Left cardiac atrium (tissue), 4 donors: ENCODE measurements at places on chromosomes 5 and 9. TPM values are rescaled to one million over a fixed set of nuclear protein-coding genes. Genes with fewer than 3 reads are reported as not detected.

DNA sequence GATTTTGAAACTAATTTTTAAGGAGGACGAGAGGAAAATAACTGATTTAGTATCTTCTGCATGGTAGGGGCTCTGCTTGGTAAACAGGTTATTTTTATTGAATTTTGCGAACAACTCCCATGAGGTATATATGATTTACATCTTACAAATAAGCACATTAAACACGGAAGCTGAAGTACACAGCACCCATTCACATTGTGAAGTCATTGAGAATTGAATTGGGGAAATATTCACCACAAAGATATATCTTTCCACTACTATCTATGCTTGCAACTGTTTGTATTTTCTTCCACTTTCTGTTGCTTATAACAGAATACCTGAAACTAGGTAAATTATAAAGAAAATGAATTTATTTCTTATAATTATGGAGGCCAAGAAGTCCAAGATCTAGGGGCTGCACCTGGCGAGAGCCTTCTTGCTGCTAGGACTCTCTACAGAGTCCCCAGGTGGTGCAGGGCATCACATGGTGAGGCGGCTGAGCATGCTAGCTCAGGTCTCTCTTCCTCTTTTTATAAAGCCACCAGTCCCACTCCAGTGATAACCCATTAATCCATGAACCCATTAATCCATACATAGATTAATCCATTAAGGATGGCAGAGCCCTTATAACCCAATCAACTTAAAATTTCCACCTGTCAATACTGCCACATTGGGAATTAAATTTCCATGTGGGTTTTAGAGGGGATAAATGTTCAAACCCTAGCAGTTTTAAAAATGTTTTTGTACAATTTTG is 79.0 kb upstream of the ZNF608 start:
- DNase-seq = no peak

GRCh38 chr5:120615967-120616645 is 152.0 kb downstream of the PRR16 start:
- no peak for DNase-seq

- DNase-seq = no peak
Observed at GRCh38 chr9:81717747-81718077, 28.4 kb upstream of the TLE1 start.

DNA sequence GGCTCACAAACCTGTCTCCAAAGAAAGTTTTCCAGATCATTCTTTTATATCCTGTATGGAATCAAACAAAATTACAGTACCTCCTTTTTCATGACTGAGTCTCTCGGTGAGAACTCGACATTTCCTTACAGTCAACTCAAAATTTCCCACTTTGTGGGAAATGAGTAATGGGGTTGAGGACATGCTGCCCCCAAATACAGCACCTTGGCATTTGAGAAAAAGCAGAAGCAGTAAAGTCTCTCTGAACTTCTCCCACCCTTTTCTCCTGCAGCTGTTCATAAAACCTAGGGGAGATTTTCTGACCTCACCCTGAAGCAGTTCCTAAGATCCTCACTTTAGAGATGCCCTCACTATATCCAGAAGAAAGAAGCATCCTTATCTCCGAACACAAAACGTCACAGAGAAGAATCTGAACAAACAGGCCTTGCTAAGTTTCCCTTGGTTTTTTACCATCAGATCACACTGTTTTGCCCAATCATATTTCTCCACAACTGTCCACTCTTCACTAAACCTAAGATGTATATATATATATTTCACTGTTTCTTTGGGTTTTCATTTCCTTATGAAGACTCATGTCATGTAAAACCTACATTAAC is 96.1 kb upstream of the APC start:
- DNase-seq = no peak

DNA sequence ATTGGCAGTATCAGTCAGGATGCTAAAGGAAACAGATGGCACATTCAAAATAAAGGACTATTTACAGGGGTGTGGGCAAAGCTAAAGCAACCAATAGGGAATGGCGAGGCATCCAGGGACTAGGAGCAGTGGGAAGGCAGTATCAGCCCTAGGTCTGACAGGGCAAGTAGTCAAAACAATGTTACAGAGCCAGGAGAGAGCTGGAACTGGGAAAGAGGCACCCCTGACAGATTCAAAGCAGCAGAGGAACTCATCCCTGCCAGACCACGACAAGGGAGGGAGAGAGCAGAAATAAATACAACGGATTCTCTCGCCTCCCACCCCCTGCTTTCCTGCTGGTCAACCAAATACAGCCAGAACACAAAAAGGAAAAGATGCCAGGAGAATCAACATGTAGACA is 371.5 kb downstream of the NR2F1-AS1 start:
- DNase-seq = no peak

GRCh38 chr5:38672059-38672788 is 115.8 kb upstream of the LIFR start:
- DNase-seq = no peak

DNA sequence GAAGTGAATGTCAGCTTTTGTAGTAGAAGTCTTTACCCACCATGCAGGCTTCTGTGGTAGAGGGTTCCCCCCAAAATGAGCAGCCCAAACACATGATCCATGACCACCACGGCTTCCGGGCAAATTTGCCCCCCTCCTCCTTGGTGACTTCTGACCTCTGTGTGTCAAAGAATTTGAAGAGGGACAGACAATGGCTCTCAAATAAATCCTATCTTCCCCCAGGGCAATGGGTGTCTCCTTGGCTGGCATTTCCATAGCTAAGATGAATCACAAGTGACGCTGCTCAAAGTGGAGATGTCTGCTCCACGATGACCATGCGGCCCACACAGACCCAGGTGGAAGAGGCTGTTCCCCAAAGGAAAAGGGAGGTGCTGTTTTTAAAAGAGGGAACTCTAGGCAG is 30.2 kb upstream of the BOD1 start:
- no peak for DNase-seq

DNA sequence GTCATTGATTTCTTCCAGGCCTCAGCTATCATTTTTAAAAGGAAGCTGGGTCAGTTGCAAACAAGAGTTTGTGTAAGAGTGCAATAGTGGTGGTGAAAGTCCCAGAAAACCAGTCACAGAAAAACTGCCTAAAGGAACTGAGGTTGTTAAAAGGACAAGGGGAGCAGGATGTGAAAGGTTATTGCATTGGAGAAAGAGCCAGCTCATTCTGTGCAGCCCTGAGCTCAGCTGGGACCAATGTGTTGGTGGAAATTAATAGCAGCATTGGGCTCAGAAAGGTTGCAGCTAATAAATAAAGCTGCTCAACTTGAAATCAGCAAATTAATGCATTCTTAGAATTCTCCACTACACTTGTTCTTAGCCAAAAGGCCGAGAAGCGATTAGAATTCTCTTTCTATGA is 34.9 kb downstream of the NREP start:
- DNase-seq = no peak

DNA sequence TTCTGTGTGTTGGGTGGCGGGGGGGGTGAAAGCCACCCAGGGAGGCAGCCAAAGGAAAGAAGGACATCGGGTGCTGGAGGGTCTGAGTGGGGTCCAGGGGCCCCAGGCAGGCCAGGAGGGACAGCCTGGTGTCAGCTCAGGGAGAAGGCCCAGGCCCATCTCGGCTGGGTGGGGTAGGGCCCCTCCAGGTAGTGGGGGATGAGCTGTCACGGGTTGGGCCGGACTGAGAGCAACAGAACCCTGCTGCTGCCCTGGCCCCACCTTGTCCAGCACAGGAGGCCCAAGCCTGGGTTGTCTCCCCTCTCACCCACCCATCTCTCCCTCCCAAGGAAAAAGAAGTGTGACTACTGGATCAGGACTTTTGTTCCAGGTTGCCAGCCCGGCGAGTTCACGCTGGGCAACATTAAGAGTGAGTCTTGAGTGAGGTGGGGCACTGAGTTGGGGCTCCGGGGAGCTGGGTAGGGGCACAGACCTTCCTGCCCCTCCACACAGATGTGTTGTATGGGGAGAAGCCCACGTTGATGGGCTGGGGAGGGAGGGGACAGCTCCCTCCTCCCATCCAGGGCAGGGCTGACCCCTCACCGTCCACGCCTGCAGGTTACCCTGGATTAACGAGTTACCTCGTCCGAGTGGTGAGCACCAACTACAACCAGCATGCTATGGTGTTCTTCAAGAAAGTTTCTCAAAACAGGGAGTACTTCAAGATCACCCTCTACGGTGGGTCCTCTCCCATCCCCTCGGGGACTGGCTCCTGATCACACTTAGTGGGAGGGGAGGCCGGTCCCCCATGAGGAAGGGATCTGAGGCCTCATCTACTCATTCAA is 2.3 kb downstream of the LCN2 start:
- peak; percentile 16 for DNase-seq

GRCh38 chr5:132229236-132229635 is 1.6 kb upstream of the P4HA2 start:
- no peak for DNase-seq

The PCDHA12 gene
- 0.15 TPM for total RNA-seq

The MSMP gene
- total RNA-seq = not detected
